Activated T-cell treated with anti-CD3 and anti-CD28 coated beads, Interleukin-2, amount 50 U/mL, for 72 hours (primary cell): ENCODE measurements at places on chromosomes 6 and 20. TPM values are rescaled to one million over a fixed set of nuclear protein-coding genes. Genes with fewer than 3 reads are reported as not detected.
A peak's percentile ranks its signal among the peaks of the same experiment; 100 is the strongest.

GRCh38 chr6:3997177-3997770 lies 81.7 kb downstream of the FAM217A start:
- H3K27ac ChIP-seq: no peak overlapping the region
- no peak overlapping the region for H3K4me3 ChIP-seq
- H3K27me3 ChIP-seq: no peaks in the 10 kb centered on the region
- no peak for DNase-seq
- H3K4me1 ChIP-seq: peaks cover 14% of the 10 kb centered on the region

DNA sequence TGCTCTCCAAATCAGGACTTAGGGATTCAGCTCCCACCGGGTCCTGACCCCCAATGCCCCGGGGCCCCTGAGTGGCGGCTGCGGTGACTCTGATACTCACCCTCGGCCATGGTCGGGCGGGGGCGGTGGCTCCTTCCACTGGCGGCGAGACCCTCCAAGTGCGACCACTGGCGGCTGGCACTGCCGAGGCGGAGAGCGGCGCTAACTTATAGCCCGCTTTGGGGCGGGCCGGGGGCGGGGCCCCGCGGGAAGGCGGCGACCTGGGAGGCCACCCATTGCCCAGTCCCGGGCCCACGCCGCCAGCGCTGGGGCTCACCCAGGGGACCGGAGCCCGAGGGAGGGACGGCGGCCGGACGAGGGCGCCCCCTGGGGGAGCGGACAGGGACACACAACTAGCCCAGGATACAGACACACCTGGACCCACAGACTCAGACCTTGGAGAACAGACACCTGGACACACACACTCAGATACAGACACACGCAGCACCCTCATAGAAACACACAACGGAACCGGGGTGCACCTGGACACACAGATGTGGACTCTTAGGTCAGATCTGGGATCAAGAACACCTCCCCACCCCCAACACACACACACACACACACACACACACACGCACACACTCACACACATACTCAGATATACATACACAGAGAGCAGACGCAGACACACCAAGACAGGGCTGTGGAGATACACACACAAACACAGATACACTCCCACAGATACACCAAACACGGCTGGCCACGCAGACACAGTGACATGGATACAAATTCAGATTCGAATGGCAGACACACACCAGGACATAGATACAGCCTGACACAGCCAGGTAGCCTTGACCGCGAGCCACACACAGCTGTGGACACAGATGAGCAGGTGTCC lies at the start of gene TGM2:
Gene TGM2, minus strand, starts transcription at position 182 of the 877 bp plus-strand sequence. Its CDS starts 72 bp downstream, at position 110.
- DNase-seq: peak; percentile 75
- peaks cover 15% of the 10 kb centered on the region for H3K4me1 ChIP-seq
- peak within 1 kb of the TSS; percentile 5 for H3K4me3 ChIP-seq

Gene PERP
- total RNA-seq: 4.6 TPM

- no peaks in the 10 kb centered on the region for H3K36me3 ChIP-seq
- no peak for DNase-seq
- no peak overlapping the region for H3K27ac ChIP-seq
- no peak overlapping the region for H3K4me3 ChIP-seq
- no peaks in the 10 kb centered on the region for H3K27me3 ChIP-seq
- peaks cover 5% of the 10 kb centered on the region for H3K4me1 ChIP-seq
These were observed 115.4 kb upstream of the SAMD5 start for GRCh38 chr6:147392917-147393625.

DNA sequence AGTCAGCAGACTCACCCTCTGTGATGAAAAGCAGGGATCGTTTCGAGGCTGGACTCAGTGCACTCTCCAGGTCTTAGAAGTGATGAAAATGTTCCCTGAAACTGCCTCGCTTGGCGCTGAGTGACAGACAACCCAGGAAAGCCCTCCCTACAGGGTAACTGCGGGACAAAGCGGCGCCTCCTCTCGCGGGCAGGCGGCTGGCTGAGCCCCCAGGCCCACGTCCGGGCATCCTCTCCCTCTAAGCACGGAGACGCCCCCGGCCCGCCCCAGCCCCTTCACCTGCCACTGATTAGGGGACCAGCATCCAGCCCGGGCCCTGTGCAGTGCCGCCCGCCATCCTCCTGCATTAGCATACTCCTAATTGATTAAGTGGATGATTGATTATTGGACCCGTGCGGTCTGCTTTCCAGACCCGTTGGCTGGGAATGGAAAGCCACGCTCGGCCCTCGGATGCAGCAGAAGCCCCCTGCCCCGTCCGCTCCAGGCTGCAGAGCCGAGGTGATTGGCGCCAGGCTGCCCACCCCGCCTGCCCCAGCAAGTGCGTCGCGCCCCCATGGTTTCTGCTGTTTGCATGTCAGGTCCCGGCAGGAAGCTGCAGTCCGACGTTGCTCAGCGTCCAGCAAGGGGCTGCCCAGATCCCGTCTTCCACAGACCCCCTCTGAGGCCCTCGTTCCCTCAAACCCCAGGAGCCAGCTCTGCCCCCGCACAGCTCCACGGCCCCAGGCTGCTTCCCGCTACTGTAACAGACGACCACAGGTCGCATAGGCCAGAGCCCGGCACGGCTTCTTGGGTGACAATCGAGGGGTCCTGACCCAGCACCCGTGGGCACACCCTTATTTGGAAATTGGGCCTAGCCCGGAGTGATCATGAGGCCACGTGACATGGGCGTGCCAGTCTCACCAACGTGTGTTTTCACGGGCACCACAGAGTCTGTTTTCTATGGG lies 131.6 kb downstream of the DLL1 start:
- no peaks in the 10 kb centered on the region for H3K27me3 ChIP-seq
- H3K27ac ChIP-seq: no peak overlapping the region
- no peak overlapping the region for H3K4me3 ChIP-seq
- no peak for DNase-seq

- no peaks in the 10 kb centered on the region for H3K36me3 ChIP-seq
- no peak for DNase-seq
- H3K4me3 ChIP-seq: no peak overlapping the region
- H3K27me3 ChIP-seq: peaks cover 21% of the 10 kb centered on the region
These were observed 25.9 kb downstream of the RIN2 start for GRCh38 chr20:19783966-19784401.

DNA sequence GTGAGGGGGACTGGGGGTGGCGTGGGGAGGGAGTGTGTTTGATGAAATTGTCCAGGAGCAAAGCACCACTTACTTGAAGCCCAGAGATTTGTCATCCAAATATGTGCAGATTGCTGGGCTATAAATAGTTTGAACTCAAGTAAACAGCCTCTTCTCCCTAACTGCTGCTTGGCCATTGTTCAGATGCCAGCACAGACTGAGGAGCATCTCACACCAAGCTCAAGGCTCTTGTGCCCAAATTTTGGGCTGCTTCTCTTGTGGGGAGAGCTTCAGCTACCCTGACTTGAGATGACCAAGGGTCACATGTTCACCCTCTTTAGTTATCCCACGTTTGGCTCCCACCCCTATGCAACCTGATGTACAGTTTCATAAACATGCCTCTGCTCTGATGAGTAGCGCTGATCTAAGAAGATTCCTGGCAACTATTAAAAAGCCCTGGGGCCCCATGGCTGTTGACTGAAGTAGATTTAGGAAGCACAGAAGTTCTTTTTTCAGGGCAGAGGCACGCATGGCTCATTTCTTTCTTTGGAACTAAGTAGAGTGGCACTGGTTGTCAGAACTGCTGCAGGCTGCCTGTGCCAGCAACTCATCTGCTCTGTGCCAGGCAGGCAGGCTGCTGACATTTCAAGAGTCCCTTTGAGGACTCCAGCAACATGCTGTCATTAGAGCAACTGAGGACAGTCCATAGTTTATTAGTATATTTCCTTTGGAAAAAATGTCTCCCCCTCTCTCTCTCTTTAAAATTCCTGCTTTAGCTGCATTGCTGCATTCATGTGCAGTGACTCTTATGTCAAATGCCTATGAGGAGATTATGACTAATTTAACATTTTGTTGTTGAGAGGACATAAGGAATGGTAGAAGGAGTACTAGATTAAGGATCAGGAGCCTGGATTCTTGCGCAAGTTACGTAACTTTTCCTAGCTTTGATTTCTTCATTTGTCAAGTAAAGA lies 9.6 kb upstream of the PKIG start:
- no peaks in the 10 kb centered on the region for H3K36me3 ChIP-seq
- no peak for DNase-seq
- no peaks in the 10 kb centered on the region for H3K27me3 ChIP-seq
- H3K4me3 ChIP-seq: no peak overlapping the region
- H3K4me1 ChIP-seq: peaks cover 27% of the 10 kb centered on the region

DNA sequence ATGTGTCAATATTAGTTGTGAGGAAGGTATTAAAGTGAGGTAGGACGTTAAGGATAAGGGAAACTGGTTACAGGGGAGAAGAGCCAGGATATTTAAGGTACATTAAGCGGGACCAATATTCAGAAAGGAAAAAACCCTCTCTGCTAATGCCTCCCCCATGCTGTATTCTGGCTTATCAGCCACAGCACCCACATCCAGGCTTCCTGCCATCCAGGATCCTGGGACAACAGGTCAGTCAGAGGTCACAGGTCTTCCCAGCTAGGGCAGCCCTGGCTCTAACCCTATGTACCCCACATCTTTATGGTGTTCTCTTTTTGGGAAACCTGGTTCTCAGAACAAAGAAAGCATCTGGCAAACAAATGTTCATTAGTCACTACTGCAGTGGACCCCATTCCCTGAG lies 5.3 kb downstream of the DDRGK1 start:
- no peak overlapping the region for H3K4me3 ChIP-seq
- no peak for DNase-seq
- H3K27ac ChIP-seq: peak overlapping the region; percentile 72
- no peaks in the 10 kb centered on the region for H3K27me3 ChIP-seq

- peaks cover 21% of the 10 kb centered on the region for H3K36me3 ChIP-seq
- H3K27me3 ChIP-seq: no peaks in the 10 kb centered on the region
- peaks cover 97% of the 10 kb centered on the region for H3K4me1 ChIP-seq
These were observed 5.6 kb downstream of the SMIM29 start for GRCh38 chr6:34243131-34243771.

Gene RGS17
- not detected for total RNA-seq

GRCh38 chr6:132818404-132819359 lies 4.3 kb downstream of the RPS12 start:
- H3K27ac ChIP-seq: peak overlapping the region; percentile 99
- H3K36me3 ChIP-seq: peaks cover 44% of the 10 kb centered on the region
- H3K27me3 ChIP-seq: no peaks in the 10 kb centered on the region
- H3K4me1 ChIP-seq: peaks cover 49% of the 10 kb centered on the region

Gene CLVS2
- total RNA-seq: not detected

Gene OARD1
- total RNA-seq: 73.1 TPM

Gene TNNC2
- total RNA-seq: not detected

Gene RAD21L1
- 0.21 TPM for total RNA-seq

Gene MRPS18B
- total RNA-seq: 132 TPM

Gene CCN6
- total RNA-seq: 0.25 TPM

GRCh38 chr6:47188588-47189021 lies 121.1 kb downstream of the TNFRSF21 start:
- H3K36me3 ChIP-seq: no peaks in the 10 kb centered on the region
- peaks cover 10% of the 10 kb centered on the region for H3K27me3 ChIP-seq
- H3K27ac ChIP-seq: no peak overlapping the region
- H3K4me1 ChIP-seq: no peaks in the 10 kb centered on the region
- no peak overlapping the region for H3K4me3 ChIP-seq
- no peak for DNase-seq

Gene NANP
- total RNA-seq: 3.8 TPM

- no peak overlapping the region for H3K27ac ChIP-seq
- H3K4me3 ChIP-seq: no peak overlapping the region
- no peaks in the 10 kb centered on the region for H3K36me3 ChIP-seq
- peaks cover 7% of the 10 kb centered on the region for H3K27me3 ChIP-seq
- DNase-seq: no peak
These were observed 59.3 kb downstream of the BTBD3 start for GRCh38 chr20:11976966-11977365.

DNA sequence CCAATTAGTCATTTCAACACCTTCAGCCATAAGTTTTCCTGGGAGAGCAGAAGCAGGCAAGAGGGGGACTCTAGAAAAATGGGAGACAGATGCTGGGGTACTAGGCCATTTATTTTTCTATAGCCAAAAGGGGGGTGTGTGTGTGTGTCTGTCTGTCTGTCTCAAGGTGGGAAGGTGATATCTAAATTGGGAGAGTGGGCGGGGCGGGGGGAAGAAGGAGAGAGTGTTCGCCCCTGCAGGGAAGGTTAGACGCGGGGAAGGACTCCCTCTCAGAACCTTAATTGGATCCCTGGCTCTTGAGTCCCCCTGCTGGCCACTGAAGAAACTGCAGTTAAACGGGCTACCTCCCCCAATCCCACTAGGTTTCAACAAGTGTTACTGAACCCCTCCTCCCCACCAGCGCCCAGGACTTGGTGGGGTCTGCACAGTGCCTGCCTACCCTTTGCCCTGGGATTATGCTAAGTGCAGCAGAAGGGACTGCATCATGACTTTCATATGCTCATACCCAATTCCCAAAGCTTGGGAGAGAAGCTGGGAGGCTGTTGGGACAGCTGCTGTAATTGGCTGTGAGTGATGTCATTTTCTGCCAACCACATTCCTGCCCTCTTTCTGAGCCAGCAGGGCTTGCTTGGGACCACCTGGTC lies 45.8 kb downstream of the FOXP4 start:
- H3K4me3 ChIP-seq: no peak overlapping the region
- no peak overlapping the region for H3K27ac ChIP-seq
- DNase-seq: peak; percentile 76
- H3K27me3 ChIP-seq: no peaks in the 10 kb centered on the region

Gene C6orf132
- 0.26 TPM for total RNA-seq

DNA sequence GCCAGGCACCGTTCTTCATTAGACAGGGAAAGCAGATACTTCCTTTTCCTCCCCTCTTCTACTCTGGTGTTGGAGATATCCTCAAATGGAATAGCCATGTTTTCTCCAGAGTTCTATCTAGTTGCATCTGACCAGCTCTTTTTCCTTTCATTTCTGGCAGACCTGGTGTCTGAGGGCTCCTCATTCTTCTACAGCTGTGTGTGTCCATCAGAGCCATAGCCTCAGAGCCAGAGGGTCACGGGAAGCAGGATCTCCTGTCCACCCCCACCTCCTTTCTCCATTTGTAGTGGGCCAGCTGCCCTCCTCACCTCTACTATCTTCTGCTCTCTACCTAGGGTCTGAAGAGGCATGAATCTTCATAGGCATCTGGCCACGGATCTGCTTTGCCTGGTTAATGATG lies 57.0 kb downstream of the TSPYL4 start:
- no peak overlapping the region for H3K4me3 ChIP-seq
- no peaks in the 10 kb centered on the region for H3K4me1 ChIP-seq
- H3K36me3 ChIP-seq: no peaks in the 10 kb centered on the region
- DNase-seq: no peak
- H3K27ac ChIP-seq: no peak overlapping the region

DNA sequence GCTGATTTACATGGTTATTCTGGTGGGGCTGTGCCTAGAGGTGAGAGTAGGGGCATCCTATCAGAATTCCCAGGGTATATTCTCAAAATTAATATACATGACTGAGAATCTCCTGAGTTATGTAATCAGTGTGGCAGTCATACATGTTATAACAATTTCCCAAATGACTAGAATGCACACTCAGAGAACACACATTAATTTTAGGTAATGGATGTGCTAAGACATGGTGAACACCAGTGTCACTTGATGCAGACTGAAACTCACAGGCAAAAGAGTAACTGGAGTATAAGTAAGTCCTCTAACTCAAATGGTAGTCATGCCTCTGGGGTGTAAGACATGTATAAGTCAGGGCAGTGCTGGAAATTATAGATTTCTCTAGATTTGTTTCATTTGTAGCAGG lies 1198.4 kb upstream of the CITED2 start:
- DNase-seq: no peak
- no peak overlapping the region for H3K27ac ChIP-seq
- H3K27me3 ChIP-seq: peaks cover 22% of the 10 kb centered on the region
- H3K4me3 ChIP-seq: no peak overlapping the region
- H3K36me3 ChIP-seq: peaks cover 2% of the 10 kb centered on the region
- H3K4me1 ChIP-seq: peaks cover 8% of the 10 kb centered on the region

- H3K27ac ChIP-seq: no peak overlapping the region
- no peak overlapping the region for H3K4me3 ChIP-seq
- DNase-seq: peak; percentile 42
- H3K27me3 ChIP-seq: peaks cover 21% of the 10 kb centered on the region
These were observed 75.1 kb upstream of the DUSP22 start for GRCh38 chr6:217048-217659.
